ENCODE measurements at places on chromosomes 4 and X.

GRCh38 chr4:48862661-48863060, 31.8 kb downstream of the OCIAD1 start:
- no peak for DNase-seq

DNA sequence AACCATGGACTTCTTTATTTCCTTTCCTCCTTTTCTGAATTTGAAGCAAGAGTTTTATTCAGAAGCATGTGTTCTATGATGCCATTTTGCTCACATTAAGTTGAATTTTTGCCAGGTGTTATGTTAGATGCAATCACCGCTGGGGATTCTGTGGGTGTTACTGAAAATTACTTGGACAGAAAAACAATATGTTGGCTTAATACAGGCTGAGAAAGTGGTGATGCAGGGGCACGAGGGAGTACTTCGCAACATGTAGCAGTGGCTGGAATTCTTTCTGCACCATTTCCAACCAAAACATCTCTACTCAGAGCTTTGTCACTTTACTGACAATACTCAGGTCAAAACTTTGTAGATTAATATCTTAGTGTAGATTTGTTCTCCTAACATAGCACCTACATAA, 109.2 kb upstream of the PCDH18 start:
- no peak for DNase-seq

DNA sequence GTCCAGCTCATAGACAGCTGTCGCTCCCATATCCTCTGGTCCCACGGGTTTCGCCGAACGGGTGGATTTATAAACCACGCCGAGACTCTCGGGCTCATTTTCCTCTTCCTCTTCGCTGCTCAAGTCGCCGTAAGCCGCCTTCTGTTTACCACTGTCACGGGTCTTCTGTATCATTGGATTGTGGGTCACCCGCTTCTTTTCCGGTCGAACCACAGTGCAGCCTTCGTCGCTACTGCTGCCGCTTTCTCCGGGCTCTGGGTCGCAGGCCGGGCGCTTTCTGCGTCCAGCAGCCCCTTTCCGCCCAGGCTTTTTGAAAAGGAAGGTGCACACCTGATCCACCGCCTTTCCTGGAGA, 311 bp downstream of the RNF113A start:
- DNase-seq, result no peak

DNA sequence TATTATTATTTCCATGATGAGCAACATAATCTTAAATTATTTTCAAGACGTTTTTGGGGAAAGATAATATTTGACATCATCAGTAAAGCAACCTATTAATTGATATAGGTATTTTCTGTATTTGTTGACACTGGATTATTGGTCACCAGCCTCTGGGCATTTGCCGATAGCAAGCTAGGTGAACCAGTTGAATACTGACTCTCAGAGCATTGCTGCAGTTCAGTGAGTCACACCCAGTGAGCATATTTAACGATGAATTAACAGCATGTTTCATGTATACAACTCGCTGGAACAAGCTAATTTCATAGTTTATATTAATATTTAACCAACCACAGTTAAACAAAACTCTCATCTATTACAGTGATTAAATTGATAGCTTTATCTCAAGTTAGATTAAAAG, 1006.0 kb upstream of the DIAPH2 start:
- no peak for DNase-seq

DNA sequence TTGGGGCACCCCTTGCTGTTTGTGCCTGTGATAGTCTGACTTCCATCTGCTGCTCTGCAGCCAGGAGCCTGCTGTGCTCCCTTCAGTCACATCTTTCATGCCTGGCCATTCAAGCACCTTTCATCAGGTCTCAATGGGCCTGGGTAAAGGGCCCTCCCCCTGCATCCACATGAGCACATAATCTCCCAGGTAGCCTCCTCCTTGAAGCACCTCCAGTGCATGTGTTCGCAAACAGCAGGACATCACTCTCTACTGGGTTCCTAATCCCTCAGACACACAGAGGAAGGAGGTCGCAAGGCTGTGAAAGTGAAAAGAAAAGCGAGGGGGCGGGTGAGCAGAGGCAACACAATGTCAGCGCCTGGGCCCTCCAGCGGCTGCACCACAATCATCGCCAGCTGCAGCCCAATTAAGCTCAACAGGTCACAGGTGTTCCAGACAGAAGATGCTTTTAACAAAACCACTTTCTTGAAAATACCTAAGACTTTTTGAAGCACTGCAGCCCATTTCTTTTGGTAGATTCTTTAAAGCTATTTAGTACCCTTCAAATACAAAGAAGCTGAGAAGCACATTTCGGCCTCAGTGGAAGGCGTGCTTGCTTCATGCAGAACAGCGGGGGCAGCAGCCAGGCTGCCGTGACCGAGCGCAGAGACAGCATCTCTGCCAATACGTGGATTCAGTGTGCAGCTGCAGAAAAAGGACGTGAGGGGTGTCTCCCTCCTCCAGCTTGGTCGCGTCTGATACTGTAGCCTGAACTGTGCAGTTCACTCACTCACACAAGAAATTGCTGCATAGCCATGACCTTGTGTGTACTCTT, 92.2 kb upstream of the SPRY1 start:
- DNase-seq, result peak; percentile 29

DNA sequence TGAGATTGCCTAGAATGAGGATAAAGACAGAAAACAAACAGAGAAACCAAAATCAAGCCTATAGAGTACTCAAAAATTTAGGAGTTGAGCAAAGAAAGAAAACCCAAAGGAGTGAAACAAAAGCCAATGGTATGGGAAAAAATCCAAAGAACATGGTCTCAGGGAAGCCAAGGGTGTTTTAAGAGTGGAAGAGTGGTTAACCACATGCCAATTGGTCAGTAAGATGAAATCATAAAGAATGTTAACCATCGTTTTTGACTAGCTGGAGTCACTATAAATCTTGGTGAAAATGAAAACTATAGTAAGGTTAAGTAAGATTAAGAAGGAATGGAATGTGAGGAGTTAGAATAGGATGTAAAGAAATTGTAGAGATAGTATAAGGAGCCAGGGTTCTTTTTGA, 64.7 kb upstream of the RPL34 start:
- no peak for DNase-seq

- no peak for DNase-seq
These were observed 11.8 kb downstream of the IQSEC2 start for GRCh38 chrX:53269536-53270107.

GRCh38 chr4:48296365-48296764, 26.7 kb upstream of the TEC start:
- DNase-seq, result no peak

GRCh38 chr4:32855622-32856021, 2135.5 kb downstream of the PCDH7 start:
- DNase-seq, result no peak

- no peak for DNase-seq
These were observed at the start of gene CLCN4 for GRCh38 chrX:10156199-10157031. Gene CLCN4, plus strand, starts transcription at chrX:10156975. Its CDS starts 28,058 bp downstream, at chrX:10185033.

- no peak for DNase-seq
These were observed 116.6 kb downstream of the TMEM164 start for GRCh38 chrX:110119480-110119879.

GRCh38 chr4:146465628-146466027, 56.1 kb downstream of the SLC10A7 start:
- no peak for DNase-seq

- DNase-seq, result no peak
These were observed 5.0 kb upstream of the RPS6KA3 start for GRCh38 chrX:20271730-20272129.

DNA sequence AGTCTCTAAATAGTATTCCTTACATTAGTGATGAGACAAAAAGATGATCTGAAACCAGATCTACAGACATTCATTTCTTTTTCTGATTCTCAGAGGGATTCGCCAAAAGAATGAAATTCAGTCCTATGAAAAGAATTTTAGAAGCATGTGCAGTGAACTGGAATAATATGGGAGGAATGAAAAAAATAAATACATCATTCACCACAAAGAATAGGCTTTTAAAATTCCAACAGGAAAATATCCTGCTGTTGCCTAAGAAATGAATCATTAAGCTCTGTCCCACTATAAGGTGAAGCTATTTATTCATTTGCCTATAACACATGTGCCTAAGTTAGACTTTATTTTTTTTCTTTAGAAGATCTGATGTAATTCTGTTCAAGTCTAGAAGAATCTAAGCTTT, 165.9 kb downstream of the IL15 start:
- DNase-seq, result no peak

DNA sequence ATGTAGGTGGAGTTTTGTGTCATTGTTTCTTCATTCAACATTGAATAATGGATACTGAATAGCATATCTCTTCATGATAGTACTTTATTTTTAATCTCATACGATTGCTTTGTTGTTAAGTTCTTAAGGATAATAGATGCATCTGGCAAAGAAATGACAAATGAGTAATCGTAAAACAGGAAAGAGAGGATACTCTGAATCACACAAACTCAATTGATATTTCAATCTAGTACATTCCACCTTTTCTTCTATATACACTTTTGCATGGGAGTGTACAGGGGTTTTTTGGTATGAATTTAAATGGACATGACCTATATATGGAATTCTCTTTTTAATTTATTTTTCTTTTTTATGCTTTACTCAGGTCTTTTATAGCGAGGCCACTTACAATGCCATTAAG, 186.9 kb upstream of the STK26 start:
- no peak for DNase-seq

DNA sequence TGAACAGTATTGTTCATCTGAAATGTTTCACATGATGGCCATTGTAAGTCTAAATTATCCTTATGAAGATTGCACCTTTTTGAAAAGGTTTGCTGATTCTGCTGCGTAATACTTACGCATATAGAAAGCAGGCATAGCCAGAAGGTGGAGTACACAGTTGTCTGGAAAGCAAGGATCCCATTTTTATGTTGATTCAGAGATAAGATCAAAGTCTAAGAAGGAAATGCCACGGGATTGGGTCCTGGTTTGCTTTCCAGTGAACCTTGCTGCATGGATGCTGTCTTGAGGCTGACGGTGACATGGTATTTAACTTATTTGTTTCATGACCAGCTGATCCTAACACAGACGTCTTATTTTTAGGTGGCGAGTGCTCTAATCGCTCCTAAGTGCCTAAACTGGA, 15.5 kb downstream of the MAGEA9B start:
- no peak for DNase-seq

DNA sequence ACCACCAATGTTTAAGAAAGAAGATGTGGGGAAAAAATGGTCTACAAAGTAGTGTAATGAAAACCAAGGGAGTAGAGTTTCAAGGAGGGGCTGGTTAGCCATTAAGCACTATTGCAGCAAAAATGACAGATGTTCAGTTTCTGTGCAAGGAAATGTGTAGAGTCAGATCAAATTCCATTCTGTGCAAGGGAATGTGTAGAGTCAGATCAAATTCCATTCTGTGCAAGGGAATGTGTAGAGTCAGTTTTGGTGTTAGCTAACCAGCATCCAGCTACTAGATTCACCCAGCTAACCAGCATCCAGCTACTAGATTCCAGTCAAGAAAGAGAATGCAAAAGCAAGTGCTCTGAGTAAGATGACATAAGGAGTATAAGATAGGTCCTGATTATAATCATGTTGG, 208.8 kb downstream of the COX18 start:
- DNase-seq, result no peak

GRCh38 chr4:3875466-3875865, 109.3 kb downstream of the ADRA2C start:
- no peak for DNase-seq

- no peak for DNase-seq
These were observed 52.3 kb upstream of the CLNK start for GRCh38 chr4:10736895-10737294.

GRCh38 chr4:94389595-94390267, 47.1 kb upstream of the HPGDS start:
- DNase-seq, result no peak

DNA sequence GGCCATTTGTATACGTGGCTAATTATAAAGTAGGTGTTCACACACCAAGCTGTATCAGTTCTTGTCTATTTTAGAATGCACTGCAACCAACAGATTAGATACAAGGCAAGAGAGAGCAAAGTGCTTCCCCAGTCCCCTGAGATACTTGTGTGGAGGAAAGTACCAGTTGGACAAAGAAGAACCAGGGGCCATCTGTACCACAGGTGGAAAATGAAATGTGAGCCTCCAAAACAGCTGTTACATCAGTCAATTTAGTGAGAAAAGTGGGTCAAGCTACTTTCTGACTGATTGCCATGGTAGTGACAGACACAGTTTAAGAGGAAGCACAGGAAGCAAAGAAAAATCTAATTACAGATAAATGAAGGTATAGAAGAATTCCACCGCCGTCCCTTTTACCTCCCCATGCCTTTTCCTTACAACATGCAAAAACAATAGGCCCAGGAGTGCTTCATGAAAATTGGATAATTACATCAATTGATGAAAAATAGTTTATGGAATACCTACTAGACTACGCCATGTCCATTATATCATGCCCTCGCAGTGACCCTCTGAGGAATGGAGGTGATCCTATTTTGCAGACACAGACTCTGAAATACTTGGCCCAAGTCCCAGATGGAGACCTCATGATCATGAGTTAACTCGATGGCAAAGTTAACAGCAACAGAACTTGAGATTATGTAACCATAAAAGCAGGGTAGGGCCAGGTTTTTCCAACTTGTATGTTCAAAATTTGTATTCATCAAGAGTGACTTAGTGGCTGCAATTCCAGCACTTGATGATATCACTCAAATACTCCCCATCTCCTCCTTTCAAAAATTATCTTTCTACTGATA, 15.8 kb downstream of the SMPX start:
- peak; percentile 16 for DNase-seq

DNA sequence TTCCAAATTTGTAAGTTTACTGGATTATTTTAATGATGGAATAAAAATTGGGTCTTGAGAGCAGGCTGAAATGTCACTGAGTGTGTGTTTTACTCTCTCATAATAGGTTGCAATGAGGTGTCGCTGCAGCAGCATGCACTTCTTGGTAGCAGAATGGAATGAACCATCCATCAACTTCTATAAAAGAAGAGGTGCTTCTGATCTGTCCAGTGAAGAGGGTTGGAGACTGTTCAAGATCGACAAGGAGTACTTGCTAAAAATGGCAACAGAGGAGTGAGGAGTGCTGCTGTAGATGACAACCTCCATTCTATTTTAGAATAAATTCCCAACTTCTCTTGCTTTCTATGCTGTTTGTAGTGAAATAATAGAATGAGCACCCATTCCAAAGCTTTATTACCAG, 2.6 kb downstream of the SAT1 start:
- DNase-seq, result no peak

- no peak for DNase-seq
These were observed 35.8 kb upstream of the SHISA3 start for GRCh38 chr4:42361456-42361855.

DNA sequence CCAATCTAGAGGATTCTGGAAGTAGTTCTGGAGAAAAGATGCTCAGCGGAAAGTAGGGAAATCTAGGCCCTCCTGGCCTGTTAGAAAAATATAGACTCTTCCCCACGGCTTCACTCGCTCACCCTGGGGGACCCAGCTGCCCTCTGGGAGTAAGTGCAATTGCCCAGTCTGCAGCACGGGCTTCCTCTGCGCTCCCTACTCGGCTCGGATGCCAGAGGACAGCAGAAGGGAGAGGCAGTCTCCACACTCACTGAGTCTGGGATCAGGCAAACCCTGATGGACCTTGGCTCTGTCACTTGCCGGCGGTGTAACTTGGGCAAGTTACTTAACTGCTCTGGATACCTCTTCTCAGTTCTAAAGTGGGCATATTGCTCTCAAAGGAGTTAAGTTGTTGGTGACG, 2.1 kb downstream of the SHISA3 start:
- DNase-seq, result no peak
